ENCODE measurements at places on chromosomes 5 and 9.

DNA sequence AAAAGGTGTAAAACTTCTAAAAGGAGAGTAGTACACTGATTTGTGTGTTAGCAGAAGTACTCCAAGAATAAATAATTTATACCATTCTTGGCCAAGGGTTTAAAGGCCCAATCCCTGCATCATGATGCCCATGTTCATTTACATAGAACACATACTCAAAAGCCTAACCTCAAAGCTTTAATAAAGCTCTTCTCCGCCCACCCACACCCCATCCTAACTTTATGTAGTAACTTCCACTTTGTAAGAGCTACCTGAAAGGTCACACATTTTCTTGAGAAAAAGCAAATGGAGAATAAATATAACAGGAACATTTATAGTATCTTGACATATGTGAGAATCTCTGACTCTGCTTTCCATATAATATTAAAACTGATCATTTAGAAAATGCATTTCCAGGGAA is 148.8 kb upstream of the FREM1 start:
- DNase-seq: no peak

GRCh38 chr5:1325870-1326531 is 18.9 kb downstream of the CLPTM1L start:
- no peak for DNase-seq

GRCh38 chr5:151298063-151298855 is 5.3 kb downstream of the SLC36A3 start:
- peak; percentile 34 for DNase-seq

DNA sequence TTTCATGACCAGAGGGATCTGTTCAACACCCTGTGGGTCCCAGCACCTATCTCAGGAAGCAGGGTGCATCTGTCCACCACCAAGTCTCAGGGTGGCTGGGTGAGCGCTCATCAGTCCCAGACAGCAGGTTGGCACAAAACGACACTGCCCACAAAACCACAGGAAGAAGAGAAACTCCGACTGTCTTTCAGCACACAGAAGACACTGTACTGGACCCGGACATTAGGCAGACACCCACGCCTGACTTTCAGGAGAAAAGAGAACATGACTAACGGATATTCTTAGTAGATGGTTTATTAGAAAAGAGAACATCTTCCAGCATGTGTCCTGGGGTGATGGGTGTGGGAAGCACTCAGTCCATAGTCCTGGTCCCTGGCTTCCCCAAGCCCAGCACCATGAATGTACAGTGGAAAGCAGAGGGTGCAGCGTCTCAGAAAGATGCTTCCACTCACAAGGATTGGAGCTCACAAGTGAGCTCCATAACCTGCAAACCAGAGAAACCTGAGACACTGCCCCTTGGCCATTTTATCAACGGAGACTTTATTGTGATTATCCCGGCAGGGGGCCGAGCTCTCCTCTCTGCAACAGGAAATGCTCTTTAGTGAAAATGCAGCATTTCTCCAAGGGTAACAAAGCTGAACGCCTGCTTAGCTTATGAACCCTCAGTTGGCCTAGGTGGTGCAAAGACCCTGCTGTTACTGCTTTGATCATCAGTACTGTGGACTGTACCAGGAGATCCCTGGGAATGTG is 35.8 kb upstream of the LCP2 start:
- DNase-seq: no peak

- no peak for DNase-seq
Measured at GRCh38 chr9:8823131-8823895, 1023.7 kb upstream of the DMAC1 start.

DNA sequence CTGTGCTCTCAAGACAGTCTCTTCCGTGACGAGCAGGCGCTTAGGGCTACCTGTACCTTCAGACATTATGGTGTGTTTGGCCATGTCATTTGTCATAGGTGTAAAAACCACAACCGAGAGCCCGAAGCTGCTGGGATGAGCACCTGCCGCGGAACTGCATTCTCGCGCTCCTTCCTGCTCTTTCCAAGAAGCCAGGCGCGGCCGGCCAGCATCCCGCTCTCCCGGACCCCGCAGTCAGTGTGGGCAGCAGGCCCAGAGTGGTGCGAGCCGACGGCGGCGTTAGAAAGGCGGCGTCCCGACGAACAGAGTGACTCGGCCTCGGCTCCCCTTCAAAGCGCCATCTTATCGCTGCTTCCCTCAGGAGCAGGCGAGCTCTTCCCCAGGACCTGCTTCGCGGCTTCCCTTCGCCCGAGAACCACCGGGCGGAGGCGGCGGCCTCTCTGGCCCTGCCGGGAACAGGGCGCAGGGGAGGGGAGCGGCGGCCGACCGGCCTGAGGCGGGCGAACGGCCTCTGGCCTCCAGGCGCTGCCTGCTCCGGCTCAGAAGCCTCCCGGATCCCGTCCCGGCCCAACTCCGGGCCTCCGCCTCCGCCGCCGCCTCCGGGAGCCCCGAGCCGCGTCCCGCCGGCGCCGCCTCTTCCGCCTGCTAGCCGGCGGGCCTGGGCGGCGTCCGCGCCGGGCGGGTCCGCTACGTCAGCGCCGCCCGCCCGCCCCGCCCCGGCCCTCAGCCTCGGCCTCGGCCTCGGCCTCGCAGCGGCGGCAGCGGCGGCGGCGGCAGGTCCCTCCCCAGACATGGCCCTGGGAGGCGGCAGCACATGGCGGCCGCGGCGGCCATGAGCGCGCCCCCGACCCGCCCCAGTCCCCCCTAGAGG is at the start of gene FAM120A:
FAM120A (plus strand) TSS at position 741 of the 871 bp plus-strand sequence. CDS start 231 bp downstream, outside the sequence.
- peak; percentile 19 for DNase-seq

GRCh38 chr9:73683862-73684591 is 532.4 kb downstream of the ANXA1 start:
- no peak for DNase-seq

DNA sequence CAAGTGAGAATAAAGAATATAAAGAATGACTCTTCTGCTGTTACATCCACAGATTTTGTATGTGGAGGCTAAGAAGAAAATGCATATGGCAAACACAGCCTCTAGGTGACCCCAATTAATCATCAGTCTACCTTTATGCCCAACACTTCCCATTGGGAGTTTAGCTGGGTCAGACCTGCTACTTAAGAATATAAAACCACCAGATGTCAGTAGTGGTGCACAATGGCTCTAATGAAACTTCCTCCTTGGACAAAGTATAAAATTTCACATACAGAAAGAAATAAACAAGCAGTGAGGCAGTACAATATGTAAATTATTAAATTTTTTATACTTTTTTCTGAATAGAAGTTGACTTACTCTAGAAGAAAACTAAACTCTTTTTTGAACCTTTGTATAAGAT is 539.9 kb downstream of the BRINP1 start:
- no peak for DNase-seq

- DNase-seq: no peak
Measured at GRCh38 chr5:112165897-112166737, 253.0 kb downstream of the EPB41L4A start.

DNA sequence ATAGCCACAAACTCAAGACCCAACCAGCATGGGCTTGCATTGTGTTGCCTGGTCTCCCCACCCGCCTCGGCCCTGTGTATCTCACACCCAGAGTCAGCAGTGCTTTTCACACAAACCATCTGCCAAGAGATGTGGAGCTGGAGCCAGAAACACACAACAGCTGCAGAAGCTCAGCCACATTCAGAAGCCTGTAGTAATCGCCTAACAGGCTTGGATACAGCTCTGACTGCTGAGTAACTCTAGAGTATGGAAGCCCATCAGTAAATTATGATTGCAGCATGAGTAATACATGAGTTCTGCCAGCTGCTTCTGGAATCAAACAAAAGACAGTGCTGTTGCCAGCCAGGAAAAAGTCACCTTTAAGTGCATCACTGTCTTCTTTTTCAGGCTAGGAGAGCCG is 16.0 kb downstream of the TEK start:
- no peak for DNase-seq

GRCh38 chr5:154849791-154850201 is 607 bp downstream of the FAXDC2 start:
- no peak for DNase-seq

DNA sequence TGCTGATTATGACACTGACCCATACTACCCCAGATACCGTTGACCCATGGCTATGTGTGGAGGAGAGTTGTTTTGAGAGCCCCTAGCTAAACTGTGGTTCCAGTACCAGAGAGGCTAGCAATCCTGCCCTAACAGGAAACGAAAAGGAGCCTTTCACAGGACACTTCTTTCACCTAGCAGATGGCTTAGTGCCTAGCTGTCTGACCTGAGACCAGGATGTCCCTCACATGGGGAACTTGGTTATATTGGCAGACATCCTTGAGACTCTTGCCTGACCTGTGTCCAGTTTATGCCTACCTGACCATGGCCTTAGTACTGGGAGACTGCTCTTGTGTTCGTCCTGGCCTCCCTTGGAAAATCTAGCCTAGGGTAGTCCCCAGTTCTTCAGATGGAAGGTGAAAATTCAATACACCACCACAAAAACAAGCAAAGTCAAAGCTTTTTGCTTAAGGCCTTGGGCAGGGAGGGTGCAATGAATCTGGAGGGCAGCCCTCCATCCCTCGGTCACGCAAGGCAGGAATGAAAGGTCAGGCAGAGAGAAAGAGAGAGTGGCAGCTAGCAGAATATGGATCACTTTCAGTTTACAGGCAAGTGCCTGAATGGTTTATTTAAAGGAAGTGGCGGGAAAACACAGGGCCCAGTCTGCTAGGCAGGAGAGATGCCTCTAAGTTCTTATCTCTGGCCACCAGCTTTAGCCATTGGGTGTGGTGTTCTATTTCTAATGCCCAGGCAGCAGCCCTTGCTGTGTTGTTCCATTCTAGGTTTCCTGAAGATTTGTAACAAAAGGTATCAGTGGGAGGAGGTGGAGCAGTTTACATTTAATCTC is 16.4 kb upstream of the ZNF474 start:
- DNase-seq: no peak

- DNase-seq: no peak
Measured at GRCh38 chr9:123925819-123926218, 4.1 kb downstream of the DENND1A start.

- no peak for DNase-seq
Measured at GRCh38 chr9:27436234-27436633, 87.9 kb upstream of the IFNK start.

DNA sequence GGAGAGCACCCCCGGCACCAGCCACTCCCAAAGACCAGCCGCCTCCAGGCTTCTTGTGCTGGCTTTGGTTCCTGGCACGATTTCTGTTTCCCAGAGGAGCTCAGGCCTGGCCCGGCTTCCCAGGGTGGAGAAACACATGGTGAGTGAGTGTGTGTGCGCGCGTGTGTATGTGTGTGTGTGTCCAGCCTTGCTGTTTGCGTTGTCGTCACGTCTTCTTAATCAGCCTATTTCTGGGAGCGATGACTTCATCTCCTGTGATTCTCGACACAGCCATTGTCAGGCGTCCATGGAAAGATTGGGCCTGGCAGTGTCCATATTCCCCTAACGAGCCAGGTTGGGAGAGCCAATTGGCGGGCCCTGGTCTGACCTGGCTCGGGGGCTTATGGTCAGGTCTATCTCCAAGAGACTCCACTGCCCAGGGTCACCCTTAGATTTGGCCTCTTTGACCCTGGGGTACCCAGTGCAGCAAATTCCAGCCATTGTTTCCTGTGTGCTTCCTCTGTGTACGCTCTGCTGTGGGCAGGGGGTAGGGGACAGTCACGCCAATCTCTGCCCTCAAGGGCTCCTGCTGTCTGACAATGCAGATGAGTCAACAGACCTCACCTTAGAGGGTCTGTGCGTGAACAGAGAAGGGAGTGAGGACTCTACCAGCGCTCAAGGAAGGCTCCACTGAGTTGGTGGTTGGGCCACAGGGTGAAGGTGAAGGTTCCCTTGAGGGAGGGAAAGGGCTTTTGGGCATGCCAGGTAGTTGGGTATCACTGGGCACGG is 73.8 kb downstream of the DAB2IP start:
- DNase-seq: peak; percentile 20

DNA sequence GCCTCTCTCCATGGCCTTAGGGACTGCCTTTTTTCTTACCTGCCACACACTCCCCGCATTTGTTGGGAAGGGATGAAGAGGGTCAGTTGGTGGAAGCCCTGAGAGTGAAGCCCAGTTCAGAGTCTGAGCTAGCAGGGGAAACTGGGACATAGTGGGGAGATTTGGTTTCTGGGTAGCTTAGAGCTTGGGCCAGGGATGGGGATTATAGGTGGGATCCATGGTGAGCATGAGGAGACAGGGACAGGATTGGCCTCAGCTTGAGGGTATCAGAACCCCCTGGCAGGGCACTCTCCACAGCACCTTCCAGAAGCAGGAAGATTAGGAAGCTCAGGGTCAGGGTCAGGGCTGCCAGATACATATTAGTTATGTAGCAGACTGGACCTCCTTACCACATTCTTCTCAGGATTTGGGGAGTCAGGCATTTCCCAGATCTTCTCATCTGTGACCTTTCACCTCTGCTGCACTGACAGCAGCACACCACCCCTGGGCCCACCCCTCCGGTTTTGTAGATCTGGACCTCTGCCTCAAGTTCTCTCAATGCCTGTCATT is 17.9 kb downstream of the OR13J1 start:
- no peak for DNase-seq

DNA sequence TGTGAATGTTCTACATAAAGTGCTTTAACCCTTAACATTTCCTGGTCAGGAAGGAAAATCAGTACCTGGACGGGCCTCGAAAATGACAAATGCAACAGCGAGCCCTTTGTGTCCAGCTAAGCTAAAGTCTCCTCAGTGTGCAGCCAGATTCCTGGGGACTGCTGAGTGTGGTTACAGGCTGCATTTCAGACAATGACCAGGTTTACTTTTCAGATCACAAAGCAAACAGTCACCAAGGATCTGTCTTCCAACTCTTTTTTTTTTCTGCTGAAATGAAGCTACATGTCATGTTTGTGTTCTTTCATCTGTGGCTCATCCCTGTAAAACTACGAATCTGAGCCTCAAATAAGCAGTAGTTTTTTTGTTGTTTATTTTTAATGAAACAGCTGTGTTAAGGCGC is 20.8 kb downstream of the SLC46A2 start:
- DNase-seq: no peak

- DNase-seq: no peak
Measured at GRCh38 chr9:123373946-123374345, 17.9 kb downstream of the CRB2 start.

- no peak for DNase-seq
Measured at GRCh38 chr9:130699047-130699446, 5.5 kb downstream of the EXOSC2 start.

- DNase-seq: no peak
Measured at GRCh38 chr5:124007675-124008398, 495.9 kb downstream of the CSNK1G3 start.

DNA sequence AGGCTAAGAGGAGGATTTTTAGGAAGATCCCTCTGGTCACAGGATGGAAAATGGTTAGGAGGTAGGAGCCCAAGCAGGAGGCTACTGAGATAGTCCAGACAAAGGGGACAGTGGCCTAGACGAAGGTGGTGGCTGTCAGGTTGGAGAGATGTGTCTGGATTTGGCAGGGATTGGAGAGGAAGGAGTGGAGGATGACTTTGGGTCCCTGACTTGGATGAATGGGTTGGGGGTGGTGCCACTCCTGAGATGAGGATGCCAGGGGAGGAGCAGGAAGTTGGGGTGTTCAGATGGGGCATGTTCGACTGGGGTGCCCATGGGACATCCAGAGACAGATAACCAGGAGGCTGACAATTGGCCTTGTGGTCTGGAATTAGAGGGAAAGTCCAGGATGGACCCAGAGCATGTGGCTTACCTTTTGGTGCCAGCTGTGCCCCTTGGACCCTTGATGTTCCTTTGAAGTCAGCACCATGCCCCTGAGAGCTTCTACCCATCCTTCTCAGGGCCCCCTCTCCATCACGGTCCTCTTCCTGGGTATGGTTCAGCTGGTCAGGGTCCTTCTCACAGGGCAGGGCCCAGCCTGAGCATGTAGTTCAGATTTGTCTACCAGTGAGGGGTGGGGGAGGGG is 15.1 kb upstream of the IGFBPL1 start:
- no peak for DNase-seq

GRCh38 chr9:13847270-13847669 is 466.7 kb downstream of the NFIB start:
- no peak for DNase-seq

Data from GOT3 (cell line).